ENCODE measurements at places on chromosomes 5 and 9.

DNA sequence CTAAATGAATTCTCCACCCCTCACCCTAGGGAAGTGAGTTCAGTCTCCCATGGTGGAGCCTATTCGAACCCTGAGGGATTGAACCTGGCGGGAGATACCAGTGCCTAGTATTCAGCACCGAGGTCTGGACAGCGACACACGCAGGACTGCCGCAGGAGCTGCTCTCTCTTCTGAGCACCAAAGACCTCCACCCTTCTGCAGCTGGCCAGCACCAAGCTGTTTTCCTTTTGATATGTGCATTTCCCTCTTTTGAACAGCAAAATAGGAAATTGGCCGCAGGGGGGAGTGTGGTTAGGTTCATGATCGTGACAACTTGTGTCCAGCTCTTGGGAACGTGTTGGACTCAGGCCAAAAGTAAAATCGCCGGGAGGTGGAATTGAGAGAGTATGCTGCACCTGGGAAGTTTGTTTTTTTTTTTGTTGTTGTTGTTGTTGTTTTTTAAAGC is 1.2 kb upstream of the PCSK1 start:
- DNase-seq, result no peak

DNA sequence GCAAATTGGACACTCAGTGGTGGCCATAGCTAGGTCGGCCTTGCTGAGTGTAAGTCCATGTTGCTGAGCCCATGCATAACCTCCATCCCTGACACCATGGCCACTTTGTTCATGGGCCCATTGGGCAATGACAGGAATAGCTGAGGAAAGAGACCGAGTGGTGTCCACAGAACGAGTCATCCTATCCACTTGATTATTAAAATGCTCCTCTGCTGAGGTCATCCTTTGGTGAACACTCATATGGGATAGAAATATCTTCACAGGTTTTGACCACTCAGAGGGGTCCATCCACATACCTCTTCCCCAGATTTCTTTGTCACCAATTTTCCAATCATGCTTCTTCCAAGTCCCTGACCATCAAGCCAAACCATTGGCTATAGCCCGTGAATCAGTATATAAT is 63.6 kb downstream of the PPIC start:
- no peak for DNase-seq

- DNase-seq, result no peak
Observed at GRCh38 chr5:80069251-80069800, 34.2 kb downstream of the THBS4 start.

- DNase-seq, result no peak
Observed at GRCh38 chr5:104178066-104178465, 615.5 kb upstream of the NUDT12 start.

DNA sequence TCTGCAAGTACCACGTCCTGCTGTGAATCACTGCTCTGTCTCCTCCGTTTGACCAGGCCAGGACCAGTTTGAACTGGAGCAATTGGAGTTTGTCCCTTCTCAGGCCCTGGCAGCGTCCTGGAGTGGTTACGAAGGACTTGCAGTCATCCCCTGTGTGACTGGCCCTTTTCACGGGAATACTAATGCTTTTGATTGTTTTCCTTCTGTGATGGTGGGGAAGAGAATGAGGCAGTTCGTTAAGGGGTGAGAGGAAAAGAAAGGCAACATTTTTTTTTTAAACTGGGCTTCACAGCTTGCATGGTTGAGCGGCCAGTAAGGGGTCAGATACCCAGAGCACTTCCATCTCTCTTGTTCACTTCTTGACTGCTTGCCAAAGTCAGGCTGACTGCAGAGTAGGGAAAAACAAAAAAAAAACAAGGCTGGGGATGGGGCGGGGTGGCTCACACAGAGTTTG is 153.5 kb upstream of the STK32A start:
- DNase-seq, result peak; percentile 87

DNA sequence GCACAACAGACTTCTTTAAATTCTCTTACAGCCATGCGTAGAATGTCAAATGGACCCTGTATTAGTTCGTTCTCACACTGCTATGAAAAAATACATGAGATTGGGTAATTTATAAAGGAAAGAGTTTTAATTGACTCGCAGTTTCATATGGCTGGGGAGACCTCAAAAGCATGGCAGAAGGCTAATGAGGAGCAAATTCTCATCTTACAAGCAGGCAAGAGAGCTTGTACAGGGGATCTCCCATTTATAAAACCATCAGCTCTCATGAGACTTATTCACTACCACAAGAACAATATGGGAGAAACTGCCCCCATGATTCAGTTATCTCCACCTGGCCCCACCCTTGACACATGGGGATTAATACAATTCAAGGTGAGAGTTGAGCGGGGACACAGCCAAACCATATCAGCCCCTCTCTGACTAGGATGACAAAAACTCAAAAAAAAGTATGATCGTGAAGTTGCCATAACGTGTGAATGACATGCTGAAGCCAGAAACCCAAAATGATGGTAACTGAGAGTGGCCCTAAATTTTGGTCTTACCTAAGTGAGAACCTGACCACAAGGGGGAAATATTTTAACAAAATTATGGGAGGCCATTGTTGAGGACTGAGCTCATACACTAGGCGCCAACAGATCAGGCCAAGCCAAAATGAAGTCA is 17.5 kb upstream of the TEX10 start:
- DNase-seq, result no peak

DNA sequence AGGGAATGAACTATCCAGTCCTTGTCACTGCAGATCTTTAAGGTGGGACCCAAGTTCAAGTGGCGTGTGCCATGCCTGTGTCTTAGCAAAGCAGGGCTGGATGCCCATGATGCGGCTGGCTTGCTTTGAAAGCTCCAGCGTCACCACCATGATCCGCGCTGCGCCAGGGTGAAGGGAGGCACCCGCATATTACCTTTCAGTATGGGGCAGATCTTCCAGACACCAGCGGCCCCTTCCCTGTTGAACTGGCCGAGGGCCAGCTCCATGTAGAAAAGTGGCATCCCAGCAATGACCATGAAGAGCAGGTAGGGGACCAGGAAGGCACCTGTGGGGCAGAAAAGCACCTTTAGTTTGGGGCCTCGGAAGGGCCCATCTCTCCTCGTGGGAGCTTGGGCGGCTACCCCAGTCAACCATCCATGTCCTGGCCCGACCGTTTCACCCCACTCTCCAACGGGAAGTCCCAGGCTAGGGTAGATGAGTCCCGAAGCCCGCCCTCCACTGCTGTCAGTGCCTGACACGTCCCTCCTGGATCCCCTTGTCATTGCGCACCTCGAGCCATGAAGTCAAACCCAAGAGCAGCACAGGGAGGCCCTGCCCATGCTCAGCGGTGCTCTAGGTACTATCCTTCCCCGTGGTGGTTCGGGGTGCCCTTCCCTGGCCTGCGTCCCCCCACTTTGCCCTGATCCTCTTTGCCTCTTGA is 3.9 kb downstream of the SLC6A3 start:
- DNase-seq, result no peak
